ENCODE measurements at places on chromosomes 11 and 22.

DNA sequence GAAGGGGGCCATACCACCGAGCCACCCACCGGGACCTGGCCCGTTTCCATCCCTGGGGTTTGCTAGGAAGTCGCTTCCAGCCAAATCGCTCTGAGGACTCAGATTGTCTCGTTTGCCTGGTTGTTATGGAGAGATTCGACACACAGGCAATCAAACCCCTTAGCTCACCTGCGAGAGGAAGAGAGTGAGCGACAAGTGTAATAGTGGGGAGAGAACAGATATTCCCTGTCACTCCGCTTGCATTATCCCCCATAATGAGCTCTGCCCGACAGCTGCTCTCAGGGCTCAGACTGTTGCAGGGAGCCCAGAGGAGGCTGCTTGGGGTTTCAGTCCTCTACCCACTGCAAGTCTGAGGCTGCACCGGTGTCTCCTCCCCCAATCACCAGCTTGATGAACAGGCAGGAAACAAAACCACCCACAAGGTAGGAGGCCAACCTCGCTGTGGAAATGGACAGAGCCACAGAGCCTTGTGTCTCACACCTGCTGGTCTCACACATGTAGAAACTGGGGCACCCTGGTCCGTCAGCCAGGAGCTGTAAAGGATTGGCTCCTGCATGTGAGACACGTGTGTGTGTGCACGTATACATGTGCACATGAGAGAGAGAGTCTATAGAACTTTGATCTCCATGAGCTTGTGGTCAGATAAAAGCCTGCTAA is 351.1 kb downstream of the BUD13 start:
- no peak for DNase-seq

- DNase-seq: no peak
These were observed 6.2 kb downstream of the TUB start for GRCh38 chr11:8087185-8087584.

GRCh38 chr11:111674941-111675340 is 72.7 kb downstream of the SIK2 start:
- no peak for DNase-seq

DNA sequence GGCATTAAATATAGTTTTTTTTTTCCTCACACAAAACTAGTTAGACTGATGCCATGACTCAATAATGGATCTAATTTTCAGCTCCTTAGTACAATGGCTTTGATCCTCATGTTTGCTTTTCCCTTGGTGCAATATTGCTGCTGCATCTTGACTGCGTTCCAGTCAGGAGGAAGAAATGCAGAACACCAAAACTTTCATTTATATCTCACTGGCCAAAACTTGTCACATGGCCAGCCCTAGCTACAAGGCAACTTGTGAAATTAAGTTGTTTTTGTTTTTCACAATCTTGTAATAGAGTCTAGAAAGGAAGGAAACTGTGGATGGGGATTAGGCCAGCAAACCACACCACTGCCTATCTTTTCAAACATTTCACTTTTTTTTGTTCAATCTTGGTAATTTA is 36.7 kb downstream of the SMC1B start:
- no peak for DNase-seq

GRCh38 chr22:40727070-40727963 is 48.0 kb downstream of the MCHR1 start:
- no peak for DNase-seq

GRCh38 chr22:23243006-23243573 is 62.8 kb downstream of the BCR start:
- peak; percentile 81 for DNase-seq

GRCh38 chr11:126385991-126386728 is 30.7 kb downstream of the ST3GAL4 start:
- no peak for DNase-seq

DNA sequence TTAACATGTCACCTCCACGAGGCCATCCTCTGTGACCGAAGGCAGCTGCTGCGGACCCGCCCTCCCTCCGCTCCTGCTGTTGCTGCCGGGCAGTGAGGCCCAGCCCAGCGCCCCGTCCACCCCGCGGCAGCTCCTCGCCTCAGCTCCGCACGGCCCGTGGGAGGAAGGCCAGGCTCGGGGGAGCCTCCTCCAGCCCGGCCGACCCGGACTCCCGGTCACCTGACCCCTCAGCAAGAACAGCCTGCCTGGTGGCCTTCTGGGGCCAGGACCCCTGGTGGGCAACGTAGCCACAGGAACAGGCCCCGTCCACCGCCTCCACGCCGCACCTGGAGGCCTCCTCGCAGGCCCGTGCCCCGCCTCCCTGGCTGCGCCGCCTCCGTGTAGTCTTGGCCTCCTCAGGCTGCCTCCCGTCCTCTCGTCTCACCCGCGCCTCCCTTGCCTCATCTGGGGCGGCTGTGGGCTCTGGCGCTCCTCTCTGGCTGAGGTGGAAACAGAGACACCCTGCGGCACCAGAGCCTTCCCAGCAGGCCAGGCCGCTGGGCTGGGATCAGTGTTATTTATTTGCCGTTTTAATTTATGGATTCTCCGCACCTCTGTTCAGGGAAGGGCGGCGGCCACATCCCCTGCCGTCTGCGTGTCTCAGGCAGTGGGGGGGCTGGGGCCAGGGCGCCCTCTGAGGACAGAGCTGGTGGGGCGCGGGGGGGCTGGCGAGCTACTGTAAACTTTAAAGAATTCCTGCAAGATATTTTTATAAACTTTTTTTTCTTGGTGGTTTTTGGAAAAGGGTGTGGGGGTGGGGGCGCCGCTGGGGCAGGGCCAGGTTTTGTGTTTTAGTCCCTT is 25.4 kb downstream of the MOB2 start:
- DNase-seq: no peak

DNA sequence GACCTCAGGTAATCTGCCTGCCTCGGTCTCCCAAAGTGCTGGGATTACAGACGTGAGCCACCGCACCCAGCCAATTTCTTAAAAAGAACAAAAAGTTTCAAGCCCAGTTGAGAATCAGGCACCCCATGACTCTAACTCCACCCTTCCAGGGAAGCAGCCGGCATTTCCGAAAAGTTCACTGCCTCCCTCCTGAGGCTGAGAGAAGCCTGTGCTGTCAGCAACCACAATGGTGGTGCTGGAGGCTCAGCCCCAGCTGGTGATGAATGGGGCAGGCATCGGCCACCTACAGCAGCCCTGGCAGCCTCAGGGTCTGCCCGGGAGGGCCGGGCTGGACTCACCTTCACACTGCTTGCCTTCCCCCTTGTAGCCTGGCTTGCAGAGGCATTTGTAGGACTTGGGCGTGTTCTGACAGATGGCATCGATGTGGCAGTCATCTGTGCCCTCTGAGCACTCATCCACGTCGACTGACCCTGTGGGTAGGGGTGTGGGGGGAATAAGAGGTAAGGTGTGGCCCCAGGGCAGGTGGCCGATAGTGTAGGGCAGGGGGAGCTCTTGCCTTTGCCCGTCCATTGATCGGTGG is 4.3 kb downstream of the SCUBE1 start:
- DNase-seq: no peak

GRCh38 chr11:94864506-94865045 is 96.4 kb downstream of the AMOTL1 start:
- DNase-seq: no peak

GRCh38 chr11:68677432-68677831 is 6.9 kb upstream of the GAL start:
- no peak for DNase-seq

DNA sequence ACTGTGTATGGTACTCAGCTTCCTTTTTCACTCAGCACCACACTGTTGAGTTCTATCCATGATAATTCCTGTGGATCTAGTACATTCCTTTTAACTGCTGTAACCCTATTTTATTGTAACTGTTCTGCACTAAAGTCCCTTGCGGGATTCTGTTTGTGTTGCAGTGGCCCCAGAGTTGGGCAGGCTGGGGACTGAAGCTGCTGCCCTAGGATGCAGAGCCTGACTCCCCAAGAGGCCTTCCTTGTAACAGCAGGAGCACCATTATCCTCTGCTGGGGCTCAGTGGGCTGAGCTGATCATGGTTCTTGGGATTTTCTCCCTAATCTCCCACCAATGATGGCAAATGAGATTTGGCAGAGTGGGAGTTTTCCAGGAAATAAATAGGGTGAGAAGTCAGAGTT is 77.7 kb downstream of the CABIN1 start:
- no peak for DNase-seq

GRCh38 chr11:26558190-26558589 is 13.9 kb downstream of the MUC15 start:
- DNase-seq: no peak

- DNase-seq: no peak
These were observed 70.8 kb downstream of the CDKN1C start for GRCh38 chr11:2814751-2815150.

- DNase-seq: peak; percentile 80
These were observed at the start of gene CLTCL1 for GRCh38 chr22:19291580-19292457. Gene CLTCL1 (minus strand): TSS chr22:19291719. CDS start chr22:19291641, 78 bp downstream.

DNA sequence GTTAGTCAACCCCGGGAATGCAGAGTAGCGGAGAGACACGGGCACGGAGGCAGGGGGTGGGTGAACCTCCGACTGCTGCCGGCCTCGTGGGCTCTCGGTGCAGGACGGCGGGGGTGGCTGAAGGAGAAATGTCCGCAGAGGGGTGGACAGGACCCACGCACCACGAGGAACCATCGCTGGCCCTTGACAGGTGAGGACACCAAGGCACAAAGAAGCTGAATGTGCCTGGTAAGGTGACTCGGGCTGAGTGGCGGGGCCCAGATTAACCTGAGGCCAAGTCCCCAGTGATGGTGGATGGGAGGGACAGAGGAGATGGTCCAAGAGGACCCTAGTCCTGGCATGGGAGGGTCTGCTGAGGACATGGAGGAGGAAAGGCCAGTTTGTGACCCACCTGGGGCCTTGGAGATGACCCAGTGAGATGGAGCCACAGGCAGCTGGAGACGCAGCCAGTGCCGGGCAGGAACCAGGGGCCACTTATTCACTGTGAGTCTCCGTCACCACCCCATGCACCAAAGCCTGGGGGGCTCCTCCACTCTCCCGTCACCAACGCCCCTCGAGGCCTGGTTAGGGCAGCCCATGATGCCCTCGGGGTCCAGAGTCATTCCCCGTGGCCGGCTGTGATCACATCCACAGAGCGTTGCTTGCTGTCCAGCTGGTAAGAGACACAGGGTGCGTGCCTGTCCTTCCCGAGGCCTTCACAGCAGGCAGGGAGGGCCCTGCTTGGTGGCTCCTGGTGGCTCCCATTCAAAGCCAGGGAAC is 64.2 kb downstream of the CELSR1 start:
- no peak for DNase-seq

- no peak for DNase-seq
These were observed 192.1 kb downstream of the LUZP2 start for GRCh38 chr11:24688981-24689380.

GRCh38 chr11:79035881-79036280 is 404.9 kb downstream of the TENM4 start:
- DNase-seq: no peak

GRCh38 chr11:76654298-76654851 is 16.2 kb downstream of the LRRC32 start:
- DNase-seq: no peak

DNA sequence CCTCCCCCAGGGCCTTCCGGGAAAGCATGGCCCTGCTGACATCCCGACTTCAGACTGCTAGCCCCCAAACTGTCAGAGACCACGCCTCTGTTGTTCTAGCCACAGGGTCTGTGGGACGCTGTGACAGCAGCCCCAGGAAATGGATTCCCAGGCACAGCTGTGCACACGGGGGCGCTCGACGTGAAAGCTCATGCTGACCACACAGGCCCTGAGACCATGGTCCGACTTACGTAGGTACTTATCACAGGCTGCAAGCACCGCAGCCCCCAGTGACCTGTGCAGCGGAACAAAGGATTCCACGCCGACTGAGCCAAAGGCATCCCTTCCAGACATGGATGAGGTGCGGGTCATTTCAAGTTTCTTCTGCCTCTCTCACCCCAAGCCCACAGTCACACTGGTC is 150.6 kb downstream of the CTTN start:
- no peak for DNase-seq

DNA sequence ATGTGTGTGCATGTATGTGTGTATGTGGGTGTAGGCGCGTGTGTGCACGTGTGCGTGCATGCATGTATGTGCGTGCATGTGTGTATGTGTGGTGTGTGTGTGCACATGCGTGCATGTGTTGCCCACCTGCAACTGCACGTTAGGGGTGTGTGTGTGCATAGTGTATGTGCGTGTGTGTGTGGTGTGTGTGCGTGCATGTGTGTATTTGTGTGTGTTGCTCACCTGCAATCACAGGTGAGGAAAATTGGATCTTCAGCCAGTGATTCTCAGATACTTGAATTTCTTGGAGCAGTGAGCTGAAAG is 54.3 kb downstream of the ST14 start:
- no peak for DNase-seq

DNA sequence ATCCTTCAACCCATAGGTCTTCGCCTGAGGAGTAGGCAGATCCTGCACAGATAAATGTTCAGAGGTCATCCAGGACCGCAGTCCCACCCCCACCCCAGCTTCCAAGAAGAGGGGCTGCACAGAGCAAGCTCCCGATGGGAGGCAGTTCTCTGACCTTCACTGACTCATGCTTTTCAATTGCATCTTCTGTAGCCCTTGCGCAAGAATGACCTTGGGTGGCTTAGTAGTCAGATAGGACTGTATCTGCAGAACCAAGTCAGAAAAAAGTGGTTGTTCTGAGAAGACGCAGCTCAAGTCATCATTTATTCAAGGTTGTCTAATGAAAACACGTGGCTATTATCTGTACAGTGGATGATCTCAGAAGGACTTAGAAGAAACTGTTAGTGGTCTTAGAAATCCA is 16.4 kb upstream of the GRAMD1B start:
- no peak for DNase-seq

GRCh38 chr11:130623670-130624668 is 175.5 kb downstream of the ADAMTS15 start:
- DNase-seq: no peak

- no peak for DNase-seq
These were observed 714.7 kb upstream of the TENM4 start for GRCh38 chr11:80155412-80156017.

- DNase-seq: no peak
These were observed at the start of gene THY1 for GRCh38 chr11:119422809-119423508. Gene THY1 (minus strand): TSS chr11:119423172. CDS start chr11:119420905, 2,267 bp downstream.

DNA sequence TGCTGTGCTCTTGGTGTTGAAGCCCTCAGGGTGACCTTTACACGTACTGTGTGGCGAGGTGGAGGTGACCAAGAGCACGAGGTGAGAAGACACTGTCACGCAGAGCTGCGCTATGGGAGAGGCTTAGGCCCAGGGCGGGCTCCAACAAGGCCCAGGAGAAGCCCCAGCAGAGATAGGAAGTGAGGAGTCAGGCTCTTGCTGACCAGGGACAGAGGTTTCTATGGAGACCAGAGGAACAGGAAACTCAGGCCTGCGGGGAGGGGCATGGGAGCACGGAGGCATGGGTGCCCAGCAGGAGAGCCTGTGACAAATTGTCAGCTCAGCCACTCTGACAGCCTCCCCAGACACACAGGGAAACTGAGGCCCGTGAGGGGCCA is 15.8 kb downstream of the DGKZ start:
- no peak for DNase-seq

Data from stimulated activated CD4-positive, alpha-beta T cell treated with anti-CD3 and anti-CD28 coated beads, Interleukin-15, amount 100 ng/mL, for 24 hours (primary cell).